ENCODE measurements at places on chromosomes 13 and 19.

GRCh38 chr13:23380534-23380933 lies 53.0 kb downstream of the SACS start:
- no peak for DNase-seq

GRCh38 chr13:79289571-79289970 lies 116.5 kb downstream of the RBM26 start:
- DNase-seq: no peak

- DNase-seq: no peak
Observed at GRCh38 chr13:28976195-28976594, 156.1 kb downstream of the MTUS2 start.

- DNase-seq: no peak
Observed at GRCh38 chr19:574658-575526, 2.5 kb downstream of the BSG start.

DNA sequence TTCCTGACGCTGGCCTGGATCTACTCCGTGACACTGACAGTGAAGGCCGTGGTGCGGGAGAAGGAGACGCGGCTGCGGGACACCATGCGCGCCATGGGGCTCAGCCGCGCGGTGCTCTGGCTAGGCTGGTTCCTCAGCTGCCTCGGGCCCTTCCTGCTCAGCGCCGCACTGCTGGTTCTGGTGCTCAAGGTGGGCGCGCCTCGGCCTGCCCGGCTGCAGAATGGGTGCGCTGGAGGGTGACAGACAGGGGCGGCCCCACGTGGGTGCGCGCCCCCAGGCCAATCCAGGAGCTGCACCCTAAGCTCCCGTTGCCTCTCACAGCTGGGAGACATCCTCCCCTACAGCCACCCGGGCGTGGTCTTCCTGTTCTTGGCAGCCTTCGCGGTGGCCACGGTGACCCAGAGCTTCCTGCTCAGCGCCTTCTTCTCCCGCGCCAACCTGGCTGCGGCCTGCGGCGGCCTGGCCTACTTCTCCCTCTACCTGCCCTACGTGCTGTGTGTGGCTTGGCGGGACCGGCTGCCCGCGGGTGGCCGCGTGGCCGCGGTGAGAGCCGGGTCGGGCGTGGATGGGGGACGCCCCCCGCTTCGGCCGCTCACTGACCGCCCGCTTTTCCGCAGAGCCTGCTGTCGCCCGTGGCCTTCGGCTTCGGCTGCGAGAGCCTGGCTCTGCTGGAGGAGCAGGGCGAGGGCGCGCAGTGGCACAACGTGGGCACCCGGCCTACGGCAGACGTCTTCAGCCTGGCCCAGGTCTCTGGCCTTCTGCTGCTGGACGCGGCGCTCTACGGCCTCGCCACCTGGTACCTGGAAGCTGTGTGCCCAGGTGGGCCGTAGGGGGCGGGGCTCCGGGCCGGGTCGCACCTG lies 7.2 kb downstream of the ABCA7 start:
- no peak for DNase-seq

- no peak for DNase-seq
Observed at GRCh38 chr19:18939922-18940768, 872 bp downstream of the HOMER3 start.

DNA sequence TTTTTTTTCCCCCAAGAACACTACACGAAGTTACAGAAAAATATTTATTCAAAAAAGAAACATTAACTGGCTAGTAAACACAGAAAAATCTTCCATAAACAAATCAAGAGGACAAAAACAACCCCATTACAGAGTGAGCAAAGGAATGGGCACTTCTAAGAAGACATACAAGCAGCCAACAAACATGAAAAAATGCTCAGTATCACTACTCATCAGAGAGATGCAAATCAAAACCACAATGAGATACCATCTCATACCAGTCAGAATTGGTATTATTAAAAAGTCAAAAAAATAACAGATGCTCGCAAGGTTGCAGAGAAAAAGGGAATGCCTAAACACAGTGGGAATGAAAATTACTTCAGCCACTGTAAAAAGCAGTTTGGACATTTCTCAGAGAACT lies 131.7 kb downstream of the UGGT2 start:
- DNase-seq: no peak

DNA sequence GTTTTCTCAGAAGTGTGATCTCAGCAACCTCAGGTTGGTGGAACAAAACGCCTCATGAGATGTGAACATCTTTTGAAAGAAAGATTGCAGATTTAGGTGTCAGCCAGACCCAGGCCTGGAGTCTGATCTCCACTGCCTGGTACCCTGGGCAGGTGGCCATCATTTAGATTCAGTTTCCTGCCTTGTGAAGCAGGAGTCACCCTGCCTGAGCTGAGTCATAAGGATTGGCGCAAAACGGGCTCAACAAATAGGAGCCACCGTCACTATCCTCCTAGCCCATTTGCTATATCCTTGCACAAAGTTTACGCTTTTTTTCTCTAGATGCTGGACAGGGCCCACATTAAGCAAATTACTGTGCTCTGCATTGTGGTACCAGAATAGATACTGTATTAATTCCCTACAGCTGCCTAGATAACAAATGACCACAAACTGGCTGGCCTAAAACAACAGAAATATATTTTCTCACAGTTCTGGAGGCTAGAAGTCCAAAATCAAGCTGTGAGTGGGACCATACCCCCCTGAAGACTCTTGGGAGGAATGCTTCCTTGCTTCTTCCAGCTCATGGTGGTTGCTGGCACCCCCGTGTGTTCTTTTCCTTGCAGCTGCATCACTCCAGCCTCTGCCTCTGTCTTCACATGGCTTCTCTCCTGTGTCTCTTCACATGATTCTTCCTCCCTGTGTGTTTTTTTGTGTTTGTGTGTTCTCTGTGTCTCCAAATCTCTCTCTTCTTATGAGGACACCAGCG lies 38.2 kb downstream of the TNFSF11 start:
- DNase-seq: no peak

DNA sequence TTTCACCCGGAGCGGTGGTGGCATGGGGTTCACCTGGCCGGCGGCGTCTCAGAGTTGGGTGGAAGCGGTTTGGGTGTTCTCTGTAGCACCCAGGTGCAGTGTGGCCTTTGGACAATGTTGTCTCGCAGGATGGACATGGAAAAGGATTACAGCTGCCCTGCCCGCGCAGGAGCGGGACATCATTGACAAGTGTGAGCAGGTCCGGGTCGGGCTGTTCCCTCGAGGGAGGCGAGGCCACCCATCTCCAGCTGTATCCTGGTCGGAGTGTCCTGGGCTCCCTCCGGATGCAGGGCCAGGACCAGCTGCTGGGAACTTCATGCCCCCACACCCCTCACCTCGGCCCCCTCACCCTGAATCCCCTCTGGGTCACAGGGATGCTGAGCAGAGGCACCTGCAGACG lies 7.8 kb upstream of the ZNF14 start:
- DNase-seq: no peak

DNA sequence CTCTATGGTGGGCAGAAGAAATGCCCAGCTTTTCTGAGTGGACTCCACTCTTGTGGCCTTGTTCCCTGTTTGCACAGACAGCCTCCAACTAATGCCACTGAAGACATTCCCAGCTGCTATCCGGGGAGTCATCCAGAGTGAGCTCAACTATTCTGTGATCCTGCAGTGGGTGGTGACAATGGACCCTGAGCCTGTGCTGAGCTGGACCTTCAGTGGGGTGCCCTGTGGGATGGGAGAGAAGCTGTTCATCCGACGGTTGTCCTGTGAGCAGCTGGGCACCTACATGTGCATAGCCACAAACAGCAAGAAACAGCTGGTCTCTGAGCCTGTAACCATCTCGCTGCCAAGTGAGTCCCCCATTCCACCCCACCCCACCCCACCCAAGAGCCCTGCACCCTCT lies 10.3 kb downstream of the IGSF23 start:
- no peak for DNase-seq

GRCh38 chr13:112392719-112393118 lies 16.6 kb downstream of the SPACA7 start:
- no peak for DNase-seq
